NB4 (cell line): ENCODE measurements at places on chromosomes 11 and 22.

DNA sequence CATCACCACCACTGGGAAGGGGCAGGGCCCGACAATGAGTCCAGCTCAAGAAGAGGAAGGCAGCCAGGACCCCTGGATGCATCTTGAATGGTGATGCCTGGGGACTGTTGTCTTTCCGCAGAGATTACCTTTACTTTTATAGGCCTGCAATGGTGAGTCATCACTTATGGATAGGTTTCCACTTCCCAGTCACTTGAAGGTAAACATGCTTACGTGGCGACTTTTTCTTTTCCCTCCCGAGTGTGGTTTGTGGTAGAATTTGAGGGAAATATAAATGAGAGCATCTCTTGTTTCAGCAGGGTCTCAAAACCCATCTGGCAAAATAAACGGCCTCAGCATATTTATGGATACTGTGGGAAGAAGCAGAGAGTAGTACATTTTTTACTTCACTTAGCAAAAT is at the start of gene MMP13:
MMP13 (minus strand) TSS at position 109 of the 400 bp plus-strand sequence; CDS start at position 82, 27 bp downstream.
- no peak for DNase-seq

- no peak for DNase-seq
These were observed 55.6 kb downstream of the MPPED1 start for GRCh38 chr22:43467216-43467940.

DNA sequence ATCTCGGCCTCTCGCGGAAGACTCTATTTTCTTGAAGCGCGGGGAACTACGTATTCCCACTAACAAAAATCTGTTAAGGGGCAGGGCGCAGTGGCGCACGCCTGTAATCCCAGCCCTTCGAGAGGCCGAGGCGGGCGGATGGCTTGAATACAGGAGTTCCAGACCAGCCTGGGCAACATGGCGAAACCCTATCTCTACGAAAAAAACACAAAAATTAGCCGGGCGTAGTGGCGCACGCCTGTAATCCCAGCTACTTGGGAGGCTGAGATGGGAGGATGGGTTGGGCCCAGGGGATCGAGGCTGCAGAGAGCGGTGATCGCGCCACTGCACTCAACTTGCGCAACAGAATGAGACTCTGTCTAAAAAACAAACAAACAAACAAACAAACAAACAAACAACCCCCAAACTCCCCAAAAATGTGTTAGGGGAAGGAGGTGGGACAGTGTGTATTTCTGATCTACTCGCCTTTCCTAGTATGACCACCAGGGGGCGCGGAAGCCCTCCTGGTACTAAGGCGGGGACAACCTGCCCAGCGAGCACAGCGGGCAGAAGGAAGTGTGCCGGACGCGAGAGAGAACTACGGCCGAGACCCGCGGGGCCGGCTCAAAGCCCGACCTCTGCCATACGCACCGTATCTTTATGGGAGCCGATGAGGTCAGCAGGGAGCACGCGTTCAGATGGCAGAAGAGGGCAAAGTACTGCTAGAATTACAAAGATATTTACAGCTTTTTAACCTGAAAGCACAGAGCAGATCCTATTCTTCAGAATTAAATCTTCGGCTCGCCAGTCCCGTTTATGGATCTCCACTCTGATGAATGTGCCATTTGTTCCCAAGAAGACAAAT is 1.3 kb upstream of the STX3 start:
- DNase-seq: peak; percentile 84

DNA sequence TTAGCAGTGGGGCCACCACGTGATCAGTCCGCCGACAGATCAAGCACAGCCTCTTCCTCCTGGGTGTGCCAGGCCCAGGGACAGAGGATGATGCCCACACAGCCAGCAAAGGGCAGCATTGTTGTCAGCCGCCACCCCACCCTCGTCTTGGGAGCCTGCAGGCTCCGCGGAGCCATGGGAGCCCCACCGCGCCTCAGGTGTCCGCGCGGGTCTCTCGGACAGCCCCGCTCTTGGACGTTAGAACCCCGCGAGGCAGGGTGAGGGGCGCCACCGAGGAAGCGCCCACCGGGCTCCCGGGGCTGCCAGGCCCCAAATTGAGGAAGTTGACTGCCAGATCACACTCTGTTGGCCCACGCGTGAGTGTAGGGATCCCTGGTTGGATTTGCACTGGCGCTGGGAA is 83.9 kb upstream of the MS4A8 start:
- no peak for DNase-seq

- DNase-seq: no peak
These were observed 30.2 kb downstream of the USP35 start for GRCh38 chr11:78218707-78219492.

DNA sequence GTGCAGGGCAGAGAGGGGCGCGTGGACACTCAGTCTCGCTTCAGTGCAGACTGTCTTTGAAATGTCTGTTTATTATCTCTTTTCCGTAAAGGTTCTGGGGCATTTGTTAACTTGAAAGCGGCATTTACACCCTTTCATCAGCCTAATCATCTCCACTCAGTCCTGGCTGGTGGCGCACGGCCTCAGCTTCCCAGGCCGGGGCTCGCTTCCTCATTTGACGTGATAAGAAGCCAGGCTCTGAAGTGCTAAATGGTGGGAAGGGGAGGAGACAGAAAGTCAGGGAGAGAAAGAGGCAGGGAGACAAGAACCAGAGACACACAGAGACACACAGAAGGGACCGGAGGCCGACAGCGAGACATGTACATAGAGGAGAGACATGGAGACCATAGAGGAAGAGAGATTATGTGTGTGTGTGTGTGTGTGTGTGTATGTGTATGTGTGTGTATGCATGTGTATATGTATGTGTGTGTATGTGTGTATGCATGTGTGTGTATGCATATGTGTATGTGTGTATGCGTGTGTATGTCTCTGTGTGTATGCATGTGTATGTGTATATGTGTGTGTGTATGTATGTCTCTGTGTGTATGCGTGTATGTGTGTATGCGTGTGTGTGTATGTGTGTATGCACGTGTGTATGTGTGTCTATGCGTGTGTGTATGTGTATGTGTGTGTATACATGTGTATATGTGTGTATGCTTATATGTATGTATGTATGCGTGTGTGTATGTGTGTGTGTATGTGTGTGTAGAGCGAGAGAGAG is 101.5 kb downstream of the ST3GAL4 start:
- no peak for DNase-seq

DNA sequence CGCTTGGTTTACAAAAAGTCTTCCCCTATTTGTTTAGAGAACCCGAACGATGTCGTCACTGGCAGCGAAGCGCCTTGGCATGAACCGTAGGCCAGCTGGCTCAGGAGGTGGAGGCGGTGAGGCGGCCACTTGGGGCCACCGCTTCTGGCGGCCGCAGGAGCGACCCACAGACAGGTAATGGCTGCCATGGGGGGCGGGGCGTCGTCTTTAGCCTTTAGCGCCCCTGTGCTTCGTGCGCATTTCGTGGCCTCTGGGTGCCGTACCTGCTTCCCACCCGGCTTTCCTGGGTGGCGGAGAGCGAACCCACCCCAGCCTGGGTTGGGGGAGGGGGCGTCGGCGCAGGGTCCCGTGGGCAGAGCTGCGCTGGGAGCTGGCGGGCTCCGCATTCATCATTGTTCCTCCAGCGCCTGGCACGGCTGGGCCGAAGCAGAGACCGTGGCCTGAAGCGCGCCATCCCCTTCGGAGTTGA is 469 bp upstream of the OSBP2 start:
- DNase-seq: peak; percentile 8

- no peak for DNase-seq
These were observed 20.4 kb upstream of the EHF start for GRCh38 chr11:34600339-34601084.

DNA sequence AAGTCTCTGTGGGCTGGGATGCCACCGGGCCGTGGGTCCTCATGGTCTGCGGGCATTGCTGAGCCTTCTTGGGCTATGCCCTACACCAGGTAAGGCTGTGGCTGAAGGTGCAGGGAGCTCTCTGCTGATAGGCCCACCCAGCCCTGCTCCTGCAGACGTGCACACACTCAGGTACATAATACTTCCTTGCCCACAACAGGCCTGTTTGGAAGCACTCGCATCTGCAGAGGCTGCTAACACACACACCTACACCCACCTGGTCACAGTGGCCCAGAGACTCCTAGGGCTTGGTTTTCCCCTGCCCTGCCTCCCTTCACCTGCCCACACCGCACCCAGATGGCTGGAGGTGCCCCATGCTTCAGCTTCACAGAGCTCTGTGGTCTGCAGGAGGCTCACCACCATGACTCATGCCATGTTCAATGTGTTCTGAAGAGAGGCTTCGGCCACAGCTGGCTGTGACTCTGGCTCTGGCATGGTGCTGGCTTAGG is 72.8 kb upstream of the KCNQ1OT1 start:
- peak; percentile 66 for DNase-seq

GRCh38 chr11:67027943-67028542 is 5.1 kb downstream of the SYT12 start:
- no peak for DNase-seq

GRCh38 chr11:129768356-129768755 is 47.3 kb upstream of the TMEM45B start:
- DNase-seq: no peak
